Upper lobe of right lung (tissue), 1 donor: ENCODE measurements at places on chromosomes 4 and X. TPM values are rescaled to one million over a fixed set of nuclear protein-coding genes. Genes with fewer than 3 reads are reported as not detected.

DNA sequence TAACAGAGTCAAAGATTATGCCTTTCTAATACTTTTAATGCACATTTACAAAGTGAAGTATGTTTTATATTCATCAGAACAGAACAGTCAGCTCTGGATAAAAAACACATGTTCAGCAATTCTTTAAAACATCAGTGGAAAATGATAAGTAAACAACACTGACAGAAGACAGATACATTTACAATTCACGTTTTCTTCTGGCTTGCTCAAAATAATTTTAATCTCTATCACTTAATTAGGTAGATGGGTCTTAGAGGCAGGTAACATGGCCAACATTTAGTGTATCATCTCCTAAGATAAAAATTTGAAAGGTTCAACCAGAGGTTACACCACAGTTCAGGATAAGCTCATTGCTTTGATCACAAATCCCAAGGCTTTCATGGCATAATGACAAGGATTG lies 156.8 kb upstream of the MAB21L2 start:
- no peaks in the 10 kb centered on the region for H3K27me3 ChIP-seq
- H3K4me3 ChIP-seq = no peak overlapping the region
- no peaks in the 10 kb centered on the region for H3K36me3 ChIP-seq
- no peak overlapping the region for H3K27ac ChIP-seq

DNA sequence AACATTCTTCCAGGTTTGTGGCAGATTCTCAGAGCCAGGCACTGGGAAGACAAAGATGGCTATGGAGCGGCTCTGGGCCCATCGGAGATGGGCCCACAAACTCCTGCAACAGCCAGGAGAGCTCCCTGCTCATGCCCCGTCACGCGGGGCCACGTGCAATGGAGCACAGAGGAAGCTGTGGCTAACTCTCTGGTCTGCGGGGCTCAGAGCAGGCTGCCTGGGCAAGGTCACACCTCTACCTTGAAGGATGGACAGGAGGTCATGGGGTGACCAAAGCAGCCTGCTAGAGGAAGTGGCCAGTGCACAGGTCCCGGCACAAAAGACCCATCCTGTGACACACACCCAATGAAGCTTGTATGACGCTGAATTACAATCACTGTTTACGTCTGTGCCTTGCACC lies 45.2 kb downstream of the C4orf50 start:
- no peaks in the 10 kb centered on the region for H3K36me3 ChIP-seq
- H3K27me3 ChIP-seq = no peaks in the 10 kb centered on the region
- no peak overlapping the region for H3K4me3 ChIP-seq
- DNase-seq = peak; percentile 31
- no peak overlapping the region for H3K27ac ChIP-seq
- H3K4me1 ChIP-seq = no peaks in the 10 kb centered on the region

DNA sequence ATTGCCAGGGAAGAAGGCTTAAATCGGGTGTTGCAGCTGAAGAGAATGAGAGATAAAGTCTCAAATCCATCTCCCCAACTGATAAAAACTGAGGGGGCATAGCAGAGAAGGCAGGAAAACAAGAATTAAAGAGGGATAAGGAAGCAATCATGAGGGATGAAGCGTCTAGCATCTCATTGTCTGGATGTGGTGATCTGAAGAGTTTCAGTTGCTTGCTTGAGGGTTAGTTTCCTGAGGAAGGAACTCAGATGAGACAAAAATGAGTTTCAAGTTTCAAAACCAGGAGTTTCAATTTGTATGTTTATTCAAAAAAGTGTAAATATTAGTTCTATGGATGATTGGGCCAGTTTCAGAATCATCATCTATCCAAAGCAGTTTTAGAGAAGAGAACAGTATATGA lies 496.9 kb downstream of the RAB28 start:
- H3K36me3 ChIP-seq = no peaks in the 10 kb centered on the region
- no peak overlapping the region for H3K4me3 ChIP-seq
- no peak for DNase-seq
- H3K27ac ChIP-seq = no peak overlapping the region

The GDI1 gene
- 108 TPM for total RNA-seq

The TRIM61 gene
- 1.2 TPM for total RNA-seq

The TASL gene
- 4.0 TPM for total RNA-seq

The ARX gene
- not detected for total RNA-seq

- H3K27me3 ChIP-seq = no peaks in the 10 kb centered on the region
- H3K4me1 ChIP-seq = peaks cover 30% of the 10 kb centered on the region
- H3K27ac ChIP-seq = peak within 1 kb of the TSS; percentile 96
- DNase-seq = peak; percentile 98
Observed at GRCh38 chr4:87422104-87423052, at the start of gene NUDT9. NUDT9 (plus strand) TSS chr4:87422573; CDS start chr4:87422906, 333 bp downstream.

DNA sequence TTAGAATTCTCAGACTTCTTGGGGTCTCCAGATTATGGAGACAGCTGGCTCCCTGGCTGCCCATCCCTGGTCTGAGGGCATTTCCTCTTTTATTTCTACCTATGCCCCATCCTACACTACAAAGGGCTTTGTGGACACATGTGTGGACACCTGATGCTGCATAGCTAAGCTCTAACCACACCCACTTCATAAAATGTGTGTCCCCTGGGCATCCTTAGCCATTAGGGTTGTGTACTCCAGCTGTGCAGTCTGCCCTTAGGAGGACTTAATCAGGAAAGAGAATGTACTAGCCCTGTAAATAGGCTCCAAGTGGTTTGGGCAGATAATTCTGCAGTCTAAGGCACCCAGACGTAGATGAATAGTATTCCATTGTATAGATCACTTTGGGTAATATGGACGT lies 47.0 kb downstream of the COQ2 start:
- H3K27me3 ChIP-seq = no peaks in the 10 kb centered on the region
- H3K4me1 ChIP-seq = no peaks in the 10 kb centered on the region
- no peaks in the 10 kb centered on the region for H3K36me3 ChIP-seq

DNA sequence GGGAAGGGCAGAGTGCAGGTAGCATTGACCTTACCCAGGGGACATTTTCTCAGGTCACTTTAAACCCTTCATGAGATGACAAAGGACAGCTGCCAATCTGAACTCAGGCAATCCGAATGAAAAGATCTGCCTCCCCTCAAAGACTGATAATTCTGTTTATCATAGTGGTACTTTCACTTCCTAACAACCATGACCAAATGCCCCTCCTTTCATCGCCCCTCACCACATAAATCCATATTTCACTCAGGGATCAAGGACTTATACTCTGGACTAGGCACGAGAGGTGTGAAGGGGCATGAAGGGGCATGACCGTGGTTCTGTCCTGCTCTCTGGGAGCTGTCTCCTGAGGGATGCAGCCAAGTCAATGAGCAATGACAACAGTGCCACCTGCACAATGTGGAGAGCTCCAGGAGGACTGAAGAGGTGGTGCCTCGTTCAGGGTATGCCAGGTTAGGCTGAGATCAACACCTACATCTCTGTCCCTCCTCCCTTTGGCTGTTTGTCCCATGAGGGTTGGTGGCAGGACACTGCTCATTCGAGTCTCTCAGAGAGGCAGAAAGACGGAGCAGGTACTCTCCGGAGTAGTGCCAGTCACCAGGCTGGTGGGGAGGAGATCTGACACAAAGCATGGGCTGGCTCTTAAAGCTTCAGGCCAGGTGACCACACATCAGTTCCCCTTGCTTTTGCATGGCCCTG lies 12.5 kb downstream of the HS3ST1 start:
- no peak for DNase-seq
- H3K27me3 ChIP-seq = no peaks in the 10 kb centered on the region
- no peaks in the 10 kb centered on the region for H3K4me1 ChIP-seq
- H3K36me3 ChIP-seq = no peaks in the 10 kb centered on the region

DNA sequence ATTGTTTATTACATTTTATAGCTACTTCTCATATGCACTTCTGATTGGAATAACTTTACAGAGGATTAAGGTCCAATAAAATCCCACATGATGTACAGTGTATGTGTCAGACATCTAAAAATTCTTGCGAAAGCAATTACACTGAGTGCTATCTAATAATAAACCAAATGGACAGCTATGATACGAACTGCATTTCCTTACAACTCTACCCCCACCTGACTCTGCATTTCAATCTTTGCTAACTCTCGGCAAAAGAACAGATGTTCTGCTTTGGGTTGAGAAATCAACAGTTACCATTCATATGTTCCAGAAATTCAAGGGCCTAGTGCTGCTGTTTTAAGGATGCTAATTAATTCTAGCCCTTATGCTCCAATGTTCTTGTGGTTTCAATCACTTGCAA lies 287.9 kb upstream of the NOCT start:
- H3K27ac ChIP-seq = no peak overlapping the region
- DNase-seq = no peak
- no peak overlapping the region for H3K4me3 ChIP-seq
- H3K27me3 ChIP-seq = no peaks in the 10 kb centered on the region
- no peaks in the 10 kb centered on the region for H3K36me3 ChIP-seq
- no peaks in the 10 kb centered on the region for H3K4me1 ChIP-seq
